ENCODE measurements at places on chromosomes 4 and X.

- DNase-seq: no peak
These were observed 1388.9 kb downstream of the C4orf33 start for GRCh38 chr4:130484826-130485225.

GRCh38 chrX:149650162-149650561, 18.6 kb upstream of the TMEM185A start:
- no peak for DNase-seq

DNA sequence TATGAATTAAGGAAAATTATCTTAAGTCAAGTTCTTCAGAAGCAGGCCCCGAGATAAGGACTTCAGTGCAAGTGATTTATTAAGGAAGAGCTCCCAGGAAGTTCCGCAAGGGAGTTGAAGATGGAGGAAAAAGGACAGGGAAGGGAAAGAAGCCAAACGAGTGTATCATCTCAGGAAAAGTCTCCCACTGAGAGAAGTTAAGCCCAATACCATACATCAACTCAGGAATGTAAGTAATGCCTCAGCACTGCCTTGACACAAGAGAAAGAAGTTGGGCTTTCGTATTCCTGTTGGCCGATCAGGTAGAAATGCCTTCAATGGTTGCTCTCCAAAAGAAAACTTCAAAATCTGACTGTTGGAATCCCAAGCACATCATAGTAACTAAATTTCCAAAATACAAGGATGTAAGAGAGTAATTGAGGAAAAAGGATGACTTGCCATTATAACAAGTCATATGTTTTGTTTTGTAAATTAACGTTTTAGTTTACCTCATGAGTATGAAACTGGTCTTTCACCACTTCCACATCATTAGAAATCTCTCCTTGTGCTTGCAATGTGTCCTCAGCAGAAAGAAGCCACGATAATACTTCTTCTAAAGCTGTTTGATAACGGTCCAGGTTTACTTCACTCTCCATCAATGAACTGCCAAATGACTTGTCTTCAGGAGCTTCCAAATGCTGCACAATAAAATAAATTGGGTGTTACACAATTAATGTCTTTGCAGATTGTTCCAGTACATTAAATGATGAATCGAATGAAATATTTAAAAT, 566.7 kb downstream of the DMD start:
- DNase-seq: no peak

DNA sequence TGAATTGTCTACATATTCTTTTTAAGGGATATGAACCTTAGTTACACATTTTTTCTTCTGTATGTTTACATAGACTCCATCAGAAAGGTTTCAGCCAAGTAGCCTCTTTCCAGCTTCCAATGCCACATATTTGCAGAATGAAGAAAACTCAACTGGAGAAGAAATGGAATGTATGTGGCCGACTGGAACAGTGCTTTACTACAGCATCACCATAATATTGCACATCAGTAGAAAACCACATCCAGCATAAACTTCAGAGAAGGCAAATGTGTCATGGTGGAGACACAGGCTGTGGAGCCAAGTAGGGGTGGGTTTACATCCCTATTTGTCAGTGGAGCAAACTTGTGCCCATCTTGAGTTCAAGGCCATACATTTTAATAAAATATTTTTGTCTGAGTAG, 204.8 kb upstream of the LDB2 start:
- no peak for DNase-seq

DNA sequence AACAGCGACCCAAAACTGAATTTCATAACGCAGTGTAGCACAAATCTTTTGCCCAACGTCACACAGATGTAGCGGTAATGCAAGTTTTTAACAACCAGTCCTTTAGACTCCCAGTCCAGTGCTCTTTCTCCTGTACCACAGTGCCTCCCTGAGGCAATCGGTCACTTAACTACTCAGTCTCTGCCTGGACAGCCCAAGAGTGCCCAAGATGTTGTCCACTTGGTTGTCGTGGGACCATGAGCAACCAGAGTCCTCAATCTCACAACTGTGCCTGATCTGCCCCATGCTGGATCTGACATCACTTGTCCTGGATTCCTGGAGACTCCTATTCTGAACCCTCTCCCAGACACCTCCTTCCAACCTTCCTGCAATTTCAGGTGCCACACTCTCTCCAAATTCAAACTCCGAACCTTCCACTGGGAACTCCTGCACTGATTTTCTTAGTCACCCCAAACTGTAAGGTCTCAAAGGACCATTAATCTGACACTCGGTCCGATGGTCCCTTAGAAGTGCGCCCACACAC, 702 bp downstream of the MMGT1 start:
- peak; percentile 37 for DNase-seq

DNA sequence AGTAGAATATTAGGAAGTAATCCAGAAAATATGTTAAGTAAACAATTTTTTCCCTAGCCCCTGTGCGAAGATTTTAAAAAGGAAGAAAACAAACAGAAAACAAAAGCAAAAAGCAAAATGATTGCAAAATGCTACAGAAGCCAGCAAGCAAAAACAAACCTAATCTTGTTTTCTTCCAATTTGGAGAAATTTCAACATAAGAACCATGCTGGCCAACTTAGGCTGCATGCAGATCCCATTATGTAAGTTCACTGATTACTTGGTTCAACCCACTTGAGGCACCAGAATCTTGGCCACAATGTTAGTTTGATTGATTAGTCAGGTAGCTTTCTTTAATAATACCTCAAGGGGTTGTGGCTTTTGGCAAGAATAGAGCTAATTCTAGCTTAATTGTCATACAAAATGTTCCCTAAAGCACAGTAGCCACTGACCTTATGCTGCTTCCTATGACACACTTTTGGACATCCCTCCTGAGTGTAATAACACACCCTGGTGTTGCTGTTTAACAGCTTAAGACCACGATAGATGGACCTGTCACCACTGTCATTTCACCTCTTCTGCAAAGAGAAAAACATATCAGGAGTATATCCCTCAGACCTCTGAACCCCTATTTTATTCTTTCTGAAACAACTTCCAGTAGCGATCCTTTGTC, 2342.1 kb downstream of the PCDH7 start:
- no peak for DNase-seq

DNA sequence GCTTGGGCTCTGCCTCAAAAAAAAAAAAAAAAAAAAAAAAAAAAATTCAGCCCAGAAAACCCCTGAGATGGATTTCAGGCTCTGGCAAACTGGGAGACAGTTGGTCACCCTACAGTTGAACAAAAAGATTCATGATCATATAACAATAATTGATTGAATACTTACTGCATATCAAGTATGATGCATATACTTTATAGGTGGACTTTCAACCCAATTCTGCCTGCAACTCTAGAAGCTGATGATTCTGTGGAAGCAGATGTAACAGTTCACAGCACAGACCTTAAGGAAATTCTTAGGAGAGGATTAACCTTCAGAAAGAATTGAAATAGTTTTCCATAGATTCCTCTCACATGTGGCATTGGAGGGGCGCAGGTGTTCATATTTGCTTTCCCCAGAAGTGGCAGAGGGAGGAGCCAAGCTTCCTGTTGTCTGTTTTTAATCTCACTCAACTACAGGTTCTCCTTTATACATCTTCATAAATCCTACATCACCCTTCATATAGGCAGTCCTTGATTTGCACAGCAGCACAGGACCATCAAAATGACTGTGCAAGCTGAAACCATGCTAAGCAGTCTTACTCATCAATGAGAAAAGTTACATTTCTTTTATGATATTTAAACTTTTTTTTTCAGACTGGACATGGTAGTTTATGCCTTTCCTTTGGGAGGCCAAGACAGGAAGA, 149.4 kb upstream of the KLF3 start:
- DNase-seq: no peak

- DNase-seq: no peak
These were observed 3.1 kb downstream of the PI4K2B start for GRCh38 chr4:25236971-25237370.

DNA sequence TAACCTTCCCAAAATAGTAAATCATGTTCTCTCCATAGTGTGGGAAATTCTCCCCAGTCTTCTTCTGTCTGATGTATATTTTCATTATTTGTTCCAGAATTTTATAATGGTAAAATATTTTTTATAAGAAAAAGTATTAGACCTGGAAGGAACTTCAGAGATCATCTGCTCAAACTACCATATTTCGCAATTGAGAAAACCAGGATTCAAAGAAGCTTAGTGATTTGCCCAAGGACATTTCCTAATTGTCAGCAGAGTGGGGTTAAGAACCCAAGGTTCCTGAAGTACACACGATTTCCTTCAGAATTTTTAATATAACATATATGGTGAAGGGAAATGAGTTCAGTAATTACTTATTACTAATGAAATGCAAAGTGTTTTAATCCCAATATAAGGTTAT, 24.1 kb downstream of the OCIAD1 start:
- no peak for DNase-seq

GRCh38 chr4:99640676-99641075, 17.0 kb downstream of the C4orf54 start:
- no peak for DNase-seq

DNA sequence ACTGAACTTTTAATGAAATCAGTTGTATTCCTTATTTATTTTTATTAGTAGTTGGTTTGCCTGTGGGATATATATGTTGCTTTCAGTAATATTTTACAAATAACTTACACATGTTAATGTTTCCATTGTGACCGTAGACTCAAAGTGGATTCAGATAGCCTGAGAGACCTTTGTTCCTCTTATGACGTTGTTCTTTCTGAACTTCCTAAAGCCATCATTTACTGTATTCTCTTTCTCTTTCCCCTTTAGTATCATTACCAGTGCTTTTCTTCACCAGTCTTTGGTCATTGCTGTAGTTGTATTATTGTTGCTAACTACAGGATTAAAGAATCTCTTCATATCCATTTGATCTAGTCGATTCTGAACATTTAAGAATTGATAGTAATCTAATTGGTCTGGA, 4.3 kb downstream of the STIM2 start:
- no peak for DNase-seq

- DNase-seq: no peak
These were observed 109.6 kb downstream of the GUCY2F start for GRCh38 chrX:109372291-109372690.
